ENCODE measurements at places on chromosomes 2 and 18.

- DNase-seq: peak; percentile 50
Measured at GRCh38 chr2:219434718-219435525, at the start of gene SPEG. Gene SPEG (plus strand): TSS chr2:219434843. CDS start chr2:219434978, 135 bp downstream.

- DNase-seq: no peak
Measured at GRCh38 chr2:119311831-119312230, 54.8 kb downstream of the C2orf76 start.

- peak; percentile 8 for DNase-seq
Measured at GRCh38 chr2:31249009-31249690, 15.2 kb downstream of the EHD3 start.

DNA sequence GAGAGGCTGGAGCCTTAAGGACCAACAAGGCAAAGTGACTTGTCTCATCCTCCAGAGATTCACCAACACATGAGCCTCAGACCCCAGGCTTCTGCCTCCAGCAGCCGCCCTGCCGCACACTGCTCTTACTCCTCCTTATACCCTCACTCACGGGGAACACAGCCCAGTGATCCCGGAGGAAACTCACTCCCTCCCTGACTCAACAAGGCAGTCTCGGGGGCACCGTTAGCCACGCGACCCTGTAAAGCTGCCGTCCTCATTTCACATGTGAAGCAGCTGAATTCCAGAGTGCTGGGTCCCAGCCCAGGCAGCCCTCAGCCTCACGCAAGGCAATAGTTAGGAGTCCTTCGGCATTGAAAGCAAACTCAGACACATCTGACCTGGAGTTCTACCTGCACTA is 129.7 kb downstream of the TPO start:
- no peak for DNase-seq

DNA sequence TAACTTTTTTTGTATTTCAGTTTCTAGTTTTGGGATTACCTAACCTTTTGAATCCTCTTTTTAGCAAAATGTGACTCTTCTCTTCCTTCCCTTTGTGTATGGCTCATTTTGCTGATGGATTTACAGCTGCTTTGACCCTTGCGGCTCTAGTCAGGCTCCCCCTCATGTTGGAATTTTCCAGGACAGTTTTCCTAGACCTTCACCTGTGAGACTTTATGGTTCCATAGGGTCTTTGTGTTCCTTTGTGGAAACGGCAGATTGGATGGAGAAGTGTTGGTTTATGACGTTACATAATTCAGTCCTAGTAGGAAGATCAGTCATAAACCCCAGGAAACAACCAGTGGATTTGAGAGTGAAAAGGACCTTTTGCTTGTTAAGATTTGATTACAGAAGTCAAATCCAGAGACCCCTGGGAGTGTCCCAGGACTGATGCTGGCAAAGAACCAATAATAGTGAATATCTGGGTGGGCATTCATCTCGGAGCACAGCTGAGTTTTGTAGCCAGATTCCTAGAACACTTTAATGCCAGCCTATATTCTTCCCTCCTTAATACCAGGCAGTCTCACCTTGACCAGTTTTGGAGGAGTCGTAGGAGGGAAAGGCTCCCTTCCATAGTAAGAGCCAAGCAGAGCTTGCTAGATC is 42.7 kb downstream of the SOCS6 start:
- DNase-seq: no peak

DNA sequence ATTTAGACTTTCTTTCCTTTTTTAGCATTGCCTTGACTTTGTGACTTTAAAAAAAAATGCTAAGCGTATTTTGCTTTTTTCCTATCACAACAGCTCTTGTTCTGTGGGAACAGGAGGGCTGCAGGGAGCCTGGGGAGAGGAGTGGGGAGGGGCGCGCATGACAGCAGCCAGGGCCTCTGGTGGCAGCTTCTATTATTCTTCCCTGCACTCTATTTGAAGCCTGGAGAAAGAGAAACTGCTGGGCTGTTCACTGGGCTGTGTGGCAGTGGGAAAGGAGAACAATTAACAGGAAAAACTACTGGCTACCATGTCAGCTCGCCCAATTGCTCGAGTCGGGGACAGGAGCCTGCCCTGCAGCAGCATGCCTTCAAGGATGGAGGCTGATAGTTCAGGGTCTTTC is 119.0 kb upstream of the ZBTB14 start:
- DNase-seq: peak; percentile 56

DNA sequence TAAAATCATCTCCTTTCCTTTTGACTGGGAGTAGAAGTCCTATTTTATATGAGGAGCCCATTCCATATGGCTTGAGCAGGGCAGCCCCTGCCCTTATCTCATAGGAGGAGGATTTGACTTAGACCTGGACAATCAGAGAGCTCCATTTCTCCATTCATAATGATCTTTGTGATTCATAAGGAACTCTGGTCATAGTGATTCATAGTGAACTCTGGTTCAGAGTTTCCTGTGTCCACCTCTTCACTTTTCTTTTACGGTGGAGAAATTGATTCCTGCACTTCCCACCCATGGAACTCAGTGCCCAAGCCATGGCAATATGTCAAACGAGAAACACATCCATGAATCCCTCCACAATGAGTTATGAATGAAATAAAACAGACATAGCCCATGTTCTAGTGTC is 12.8 kb upstream of the MYO3B start:
- no peak for DNase-seq

- DNase-seq: peak; percentile 75
Measured at GRCh38 chr18:79964330-79965118, at the start of gene HSBP1L1. Gene HSBP1L1 (plus strand): TSS chr18:79964643. CDS start chr18:79964736, 93 bp downstream.

GRCh38 chr2:46569766-46570165 is 90.4 kb downstream of the TMEM247 start:
- DNase-seq: no peak

DNA sequence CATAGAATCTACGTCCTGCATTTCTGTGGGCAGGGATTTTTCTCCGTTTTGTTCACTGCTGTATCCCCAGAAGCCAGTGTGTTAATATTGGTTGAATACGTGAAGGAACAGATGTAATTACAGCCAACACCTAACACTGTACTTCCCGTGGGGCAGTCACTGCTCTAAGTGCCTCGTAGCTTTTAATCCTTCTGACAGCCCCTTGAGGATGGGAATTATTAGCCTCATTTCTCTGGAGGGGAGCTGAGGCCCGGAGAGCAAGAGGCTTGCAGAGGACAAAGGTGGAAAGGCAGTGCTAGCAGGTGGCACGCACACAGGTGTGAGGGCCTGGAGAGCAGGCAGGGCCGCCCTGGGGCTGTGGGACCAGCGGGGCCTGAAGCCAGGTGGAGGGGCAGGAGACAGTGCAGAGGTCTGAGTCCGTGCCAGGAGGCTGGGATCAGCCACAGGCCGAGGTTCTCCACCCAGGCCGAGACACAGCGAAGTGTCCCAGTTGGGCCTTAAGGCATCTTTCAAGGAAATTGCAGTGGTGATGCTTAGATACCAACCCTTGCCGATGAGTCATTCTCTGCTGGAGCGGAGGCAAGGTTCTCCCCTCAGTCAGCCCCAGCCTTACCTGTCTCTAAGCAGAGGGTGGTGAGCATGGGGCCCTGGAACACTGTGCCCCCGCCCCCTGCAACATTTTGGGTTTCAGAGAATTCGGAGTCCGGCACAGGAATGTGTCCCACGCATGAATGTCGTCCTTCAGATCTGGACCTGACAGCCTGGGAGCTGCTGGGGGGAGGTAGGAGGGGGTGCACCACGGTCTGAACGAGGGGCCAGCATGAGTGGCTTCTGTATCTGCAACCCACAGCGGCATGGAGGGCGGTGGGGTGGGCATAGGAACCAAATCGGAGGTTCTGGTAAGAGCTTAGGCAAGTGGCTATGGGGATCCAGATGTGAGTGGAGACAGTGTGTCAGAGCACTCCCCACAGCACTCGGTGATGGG is 122.6 kb downstream of the GBX2 start:
- DNase-seq: no peak
